ENCODE measurements at places on chromosomes 7 and 10. TPM values are rescaled to one million over a fixed set of nuclear protein-coding genes. Genes with fewer than 3 reads are reported as not detected.

Gene CUBN
- total RNA-seq = 1.4 TPM

Gene ZC3HAV1L
- 28.9 TPM for total RNA-seq

Gene RSU1
- total RNA-seq = 76.8 TPM

Gene OGA
- 186 TPM for total RNA-seq

DNA sequence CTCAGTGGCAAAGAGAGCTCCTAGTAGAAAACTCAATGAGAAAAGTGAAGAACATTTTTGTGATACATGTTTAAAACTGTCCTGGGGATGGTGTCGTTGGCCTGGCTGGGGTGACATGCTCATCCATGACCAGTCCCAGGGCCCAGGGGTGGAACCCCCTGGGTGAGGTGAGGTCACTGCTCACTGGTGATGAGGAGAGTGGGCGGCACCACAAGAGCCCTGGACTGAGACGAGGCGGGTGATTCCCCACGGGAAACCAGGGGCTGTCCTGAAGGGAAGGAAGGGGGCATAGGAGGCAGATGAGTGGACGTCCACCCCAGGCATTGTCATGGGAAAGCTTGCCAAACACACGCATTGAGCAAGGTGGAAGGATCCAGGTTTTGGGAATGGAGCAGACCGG, 54.6 kb downstream of the HTR5A start:
- DNase-seq = no peak

GRCh38 chr10:72098836-72099599, 10.7 kb upstream of the SPOCK2 start:
- no peak for DNase-seq

DNA sequence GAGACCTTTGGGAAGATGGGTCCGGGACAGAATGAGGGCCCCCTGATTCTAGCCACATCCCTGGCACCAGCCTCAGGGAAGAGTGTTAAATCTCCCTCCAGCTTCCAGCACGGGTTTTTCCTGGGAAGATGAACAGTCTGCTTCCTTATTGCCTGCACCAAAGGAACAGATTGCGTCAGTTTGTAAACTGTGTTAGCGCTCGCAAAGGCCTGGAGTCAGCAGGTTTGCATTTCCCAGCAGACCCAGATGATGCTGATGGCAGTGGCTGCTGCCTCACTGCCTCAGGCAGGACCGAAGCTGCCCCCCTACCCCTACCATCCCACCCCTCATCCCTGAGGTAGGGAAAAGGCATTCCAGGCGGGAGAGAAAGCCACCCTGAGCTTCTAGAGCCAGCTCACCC, 34.6 kb upstream of the LRRC4 start:
- DNase-seq = no peak

- DNase-seq = no peak
Observed at GRCh38 chr10:97882142-97883091, 32.8 kb downstream of the GOLGA7B start.

DNA sequence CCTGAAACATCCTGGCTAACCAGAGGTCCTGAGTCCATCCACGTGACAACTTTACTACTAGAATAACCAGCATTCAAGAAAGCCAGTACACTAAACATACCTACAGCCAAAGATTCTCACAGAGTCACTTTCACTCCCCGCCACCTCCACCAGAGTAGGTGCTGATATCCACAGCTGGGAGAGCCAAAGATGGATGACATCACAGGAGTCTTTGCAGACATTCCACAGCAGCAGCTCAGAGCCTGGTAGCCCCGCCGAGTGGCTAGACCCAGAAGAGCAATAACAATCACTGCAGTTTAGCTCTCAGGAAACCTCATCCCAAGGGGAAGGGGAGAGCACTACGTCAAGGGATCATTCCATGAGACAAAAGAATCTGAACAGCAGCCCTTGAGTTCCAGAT, 13.5 kb upstream of the ADAM22 start:
- DNase-seq = no peak

GRCh38 chr7:36820527-36821170, 96.4 kb upstream of the AOAH start:
- no peak for DNase-seq

GRCh38 chr10:51952056-51952455, 252.7 kb upstream of the CSTF2T start:
- peak; percentile 24 for DNase-seq

- DNase-seq = no peak
Observed at GRCh38 chr10:65534771-65535170, 1391.1 kb upstream of the LRRTM3 start.

GRCh38 chr10:112701878-112702255, 248.2 kb upstream of the TCF7L2 start:
- no peak for DNase-seq

DNA sequence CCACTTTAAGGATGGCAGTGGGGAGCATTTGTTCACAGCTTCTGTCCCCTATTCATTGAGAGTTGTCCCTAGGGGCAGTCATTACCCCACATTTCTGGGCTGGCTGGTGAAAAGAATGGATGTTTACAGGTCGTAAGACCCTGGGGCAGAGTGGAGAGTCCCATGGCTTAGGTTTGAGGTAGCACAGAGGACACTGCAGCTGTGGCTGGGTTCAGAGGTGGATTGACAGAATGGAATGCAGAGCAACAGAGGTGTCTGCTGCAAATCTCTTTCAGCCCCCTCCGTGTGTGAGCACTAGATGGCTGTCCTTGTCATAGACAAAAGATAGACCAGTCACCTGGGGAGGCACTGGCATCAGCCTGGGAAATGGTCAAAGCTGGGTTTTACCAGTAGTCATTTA, 141.9 kb downstream of the CACNB2 start:
- DNase-seq = no peak
